ENCODE measurements at places on chromosomes 1 and 21.

GRCh38 chr1:203932556-203932955 is 71.2 kb downstream of the SNRPE start:
- no peak for DNase-seq

GRCh38 chr1:56331207-56331891 is 248.0 kb downstream of the PLPP3 start:
- DNase-seq: no peak

- DNase-seq: no peak
Observed at GRCh38 chr1:247228133-247228532, 27.7 kb upstream of the VN1R5 start.

- no peak for DNase-seq
Observed at GRCh38 chr1:8077120-8077573, 51.0 kb upstream of the ERRFI1 start.

DNA sequence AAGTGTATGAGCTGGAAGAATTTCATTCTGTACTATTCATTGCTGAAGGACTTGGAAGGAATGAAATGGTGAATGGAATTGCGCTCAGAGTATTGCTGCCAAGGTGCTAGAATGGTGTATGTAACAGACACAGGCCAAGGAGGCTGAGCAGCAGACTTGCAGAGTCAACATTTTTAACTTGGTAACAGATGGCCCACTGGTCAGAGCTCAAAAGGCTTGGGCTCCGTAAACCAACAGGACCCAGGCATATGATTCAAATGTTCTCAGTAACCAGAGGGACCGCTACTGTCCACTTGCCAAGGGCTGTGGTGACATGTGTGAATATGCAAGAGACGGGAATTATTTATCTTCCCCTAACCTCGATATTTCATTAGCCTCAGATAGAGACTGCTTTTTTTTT is 28.8 kb upstream of the PTGFRN start:
- DNase-seq: no peak

DNA sequence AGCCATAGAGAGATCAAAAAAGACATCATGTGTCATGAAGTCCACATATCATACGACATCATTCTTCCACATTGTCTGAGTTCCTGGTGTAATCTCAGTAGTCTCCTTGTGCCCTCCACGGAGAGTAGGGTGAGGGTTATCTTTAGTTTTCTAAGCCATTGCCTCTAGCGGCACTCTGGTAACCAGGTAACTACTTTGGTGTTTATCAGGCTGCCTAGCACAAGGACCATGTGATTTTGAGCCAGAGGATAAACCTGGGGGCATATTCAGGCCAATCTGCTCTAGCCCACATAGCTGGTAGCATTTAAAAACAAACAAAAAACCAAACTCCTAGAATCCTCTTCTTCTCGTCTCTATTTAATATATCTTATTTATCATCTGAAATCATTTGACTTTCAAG is 147.4 kb downstream of the GDAP2 start:
- DNase-seq: no peak

- DNase-seq: no peak
Observed at GRCh38 chr1:29473161-29473855, 237.0 kb downstream of the PTPRU start.

DNA sequence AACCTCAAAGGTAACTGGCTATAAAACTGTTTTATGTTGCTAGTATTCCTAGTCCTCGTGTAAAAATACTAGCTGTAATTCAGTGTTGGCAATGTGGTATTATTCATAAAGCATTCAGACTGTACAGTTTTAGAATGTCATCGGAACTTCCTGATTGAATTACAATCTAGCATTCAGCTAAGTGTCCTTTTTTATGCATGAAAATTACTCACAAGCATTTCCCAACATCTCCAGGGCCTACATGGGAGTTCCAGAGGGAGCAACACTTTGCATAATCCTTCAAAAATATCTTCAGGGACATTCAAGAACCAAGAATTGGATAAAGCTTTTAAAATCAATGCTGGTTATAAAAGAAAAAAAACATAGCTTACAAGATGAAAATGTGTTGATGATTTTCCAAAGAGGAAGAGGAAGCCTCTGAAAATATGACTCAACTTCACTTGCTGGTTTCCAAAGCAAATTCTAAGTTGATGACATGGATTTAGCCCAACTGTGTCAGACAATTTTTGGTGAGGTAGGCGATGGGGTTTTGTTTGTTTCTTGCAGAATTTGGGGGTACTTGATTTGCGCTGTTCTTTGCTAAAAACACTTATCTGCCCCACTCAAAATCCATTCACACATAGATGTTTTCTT is 137.8 kb downstream of the SLC44A5 start:
- peak; percentile 9 for DNase-seq

- DNase-seq: no peak
Observed at GRCh38 chr1:32925403-32926162, 24.4 kb upstream of the TMEM54 start.

DNA sequence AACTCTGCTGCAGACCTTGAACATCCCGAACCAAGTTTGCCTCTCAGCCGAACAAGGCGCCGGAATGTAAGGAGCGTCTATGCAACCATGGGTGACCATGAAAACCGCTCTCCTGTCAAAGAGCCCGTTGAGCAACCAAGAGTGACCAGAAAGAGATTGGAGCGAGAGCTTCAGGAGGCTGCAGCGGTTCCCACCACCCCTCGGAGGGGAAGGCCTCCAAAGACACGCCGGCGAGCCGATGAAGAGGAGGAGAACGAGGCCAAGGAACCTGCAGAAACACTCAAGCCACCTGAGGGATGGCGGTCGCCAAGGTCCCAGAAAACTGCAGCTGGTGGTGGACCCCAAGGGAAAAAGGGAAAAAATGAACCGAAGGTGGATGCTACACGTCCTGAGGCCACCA is 44.0 kb downstream of the ZBTB17 start:
- no peak for DNase-seq

- DNase-seq: no peak
Observed at GRCh38 chr1:3864884-3865283, 7.6 kb downstream of the DFFB start.
